T follicular helper cell (primary cell): ENCODE measurements at places on chromosomes 6 and 20.

GRCh38 chr20:47691625-47692024 is 93.7 kb downstream of the SULF2 start:
- DNase-seq, result no peak

GRCh38 chr6:158991017-158991723 is 8.8 kb downstream of the RSPH3 start:
- no peak for DNase-seq

GRCh38 chr20:25563876-25564275 is 21.5 kb downstream of the NINL start:
- no peak for DNase-seq

- DNase-seq, result peak; percentile 37
Observed at GRCh38 chr6:5174244-5174643, 86.5 kb downstream of the LYRM4 start.

DNA sequence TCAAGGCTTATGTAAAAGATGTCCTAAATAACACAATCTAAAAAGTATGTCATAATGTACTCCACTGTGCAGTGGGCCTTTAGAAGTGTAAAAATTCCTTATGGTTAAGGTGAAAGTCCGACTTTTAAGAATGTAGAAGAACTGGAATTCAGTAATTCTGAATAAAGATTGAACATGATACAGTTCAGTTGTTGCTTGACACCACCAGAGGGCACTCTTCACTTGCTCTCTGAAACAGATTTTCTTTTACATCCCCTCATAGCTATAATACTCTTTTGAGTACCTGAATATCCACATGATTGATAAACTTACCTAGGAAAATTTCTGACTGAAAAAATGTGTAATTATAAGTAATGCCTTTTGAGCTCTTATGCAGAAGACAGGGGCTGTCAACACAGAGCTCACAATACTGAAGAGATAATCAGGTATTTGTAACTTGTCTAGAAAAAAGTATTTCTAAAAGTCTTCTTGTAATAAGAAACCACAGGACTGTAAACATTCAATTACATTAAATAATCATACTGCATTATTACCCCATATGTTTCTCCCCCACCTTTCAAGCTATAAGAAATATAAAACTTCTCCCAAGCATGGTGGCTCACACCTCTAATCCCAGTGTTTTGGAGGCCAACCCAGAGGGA is 92.1 kb downstream of the POPDC3 start:
- DNase-seq, result no peak

DNA sequence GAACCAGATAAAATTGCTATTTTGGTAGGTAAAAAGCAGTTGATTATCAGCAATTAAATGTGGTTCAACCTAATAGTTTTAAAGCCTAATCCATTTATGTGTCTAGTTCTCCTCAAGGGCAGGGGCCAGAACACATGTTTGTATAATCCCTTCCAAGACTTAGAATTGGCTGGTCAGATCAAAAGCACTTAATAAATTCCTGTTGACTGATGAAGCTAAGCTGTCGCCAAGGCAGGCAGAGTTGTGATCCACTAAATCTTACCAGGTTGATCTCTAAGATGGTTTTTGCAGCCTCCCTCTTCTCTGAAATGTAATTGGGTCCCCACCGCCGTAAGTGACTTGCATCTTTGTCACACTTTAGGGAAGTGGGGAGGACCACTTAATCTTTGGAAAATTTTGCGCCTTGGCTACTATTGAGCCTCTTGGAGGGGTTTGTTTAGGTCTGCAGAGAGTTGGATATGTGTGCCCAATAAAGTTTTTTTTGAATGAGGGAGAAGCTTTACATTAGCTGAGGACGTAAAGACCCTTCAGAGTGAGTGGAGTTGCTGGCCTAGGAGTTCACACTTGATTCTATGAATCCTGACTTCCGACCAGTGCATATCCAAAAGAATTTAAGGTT is 65.9 kb downstream of the PHF20 start:
- no peak for DNase-seq

DNA sequence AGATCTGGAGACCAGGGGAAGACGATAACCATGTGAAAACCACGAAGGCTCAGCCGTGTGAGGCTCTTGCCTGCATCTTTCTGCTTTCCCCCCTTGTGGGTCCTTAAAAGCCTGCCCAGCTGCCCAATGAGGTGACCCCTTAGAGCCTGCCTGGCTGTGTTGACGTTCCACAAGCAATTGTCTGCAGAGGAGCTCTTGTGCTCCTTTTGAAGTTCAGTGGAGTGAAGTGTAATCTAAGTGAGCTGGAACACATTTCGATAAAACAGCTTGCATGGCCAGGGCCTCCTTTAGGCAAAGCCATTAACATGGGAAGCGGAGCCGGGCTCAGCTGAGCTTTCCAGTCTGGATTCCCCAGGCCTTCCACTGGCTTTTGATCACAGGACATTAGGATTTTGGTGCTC is 27.3 kb upstream of the TCP11 start:
- no peak for DNase-seq

DNA sequence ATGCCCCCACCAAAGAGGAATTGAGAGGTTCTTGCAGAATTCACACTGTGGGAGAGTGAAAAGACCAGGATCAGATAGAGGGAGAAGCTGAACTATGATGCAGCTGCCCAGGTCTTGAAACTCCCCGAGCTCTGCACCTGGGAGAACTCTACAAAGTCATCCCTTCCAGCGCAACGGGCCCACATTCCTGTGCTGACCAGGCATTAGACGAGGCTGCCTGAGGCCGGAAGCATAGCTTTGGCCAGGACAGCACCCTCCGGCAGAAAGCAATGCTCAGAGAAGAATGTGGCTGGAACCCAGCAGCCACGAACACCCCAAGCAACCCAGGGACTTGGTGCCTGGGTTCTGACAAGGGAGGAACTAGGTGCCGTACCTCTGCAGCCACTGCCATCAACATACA is 281.5 kb upstream of the CDH4 start:
- DNase-seq, result no peak

DNA sequence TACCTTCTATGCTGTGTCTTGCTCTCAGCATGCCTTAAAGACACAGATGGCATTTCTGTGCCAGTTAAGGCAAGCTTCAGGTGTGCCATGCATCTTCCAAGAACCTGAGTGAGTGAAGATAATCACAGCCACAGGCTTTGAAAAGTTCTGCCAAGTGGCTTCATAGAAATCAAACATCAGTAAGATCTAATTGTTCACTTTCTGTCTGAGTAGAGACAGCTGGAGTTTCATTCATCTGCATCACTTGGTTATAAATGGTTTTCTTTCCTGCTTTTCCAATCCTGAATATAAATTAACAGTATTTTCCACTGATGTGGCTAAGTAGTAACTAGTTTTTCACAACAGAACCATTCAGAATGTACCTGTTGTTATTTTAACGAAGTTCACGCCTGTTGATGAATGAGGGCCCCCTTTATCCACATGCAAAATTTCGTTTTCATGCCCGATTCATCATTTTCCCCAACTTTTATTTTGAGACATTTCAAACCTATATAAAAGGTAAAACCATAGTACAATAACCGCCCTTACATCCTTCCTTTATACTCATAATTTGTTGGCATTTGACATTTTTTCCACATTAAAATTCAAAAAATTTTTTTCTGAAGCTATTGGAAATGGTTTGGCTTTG is 38.6 kb upstream of the KCNG1 start:
- DNase-seq, result no peak

GRCh38 chr20:24382331-24382730 is 87.1 kb upstream of the SYNDIG1 start:
- no peak for DNase-seq

DNA sequence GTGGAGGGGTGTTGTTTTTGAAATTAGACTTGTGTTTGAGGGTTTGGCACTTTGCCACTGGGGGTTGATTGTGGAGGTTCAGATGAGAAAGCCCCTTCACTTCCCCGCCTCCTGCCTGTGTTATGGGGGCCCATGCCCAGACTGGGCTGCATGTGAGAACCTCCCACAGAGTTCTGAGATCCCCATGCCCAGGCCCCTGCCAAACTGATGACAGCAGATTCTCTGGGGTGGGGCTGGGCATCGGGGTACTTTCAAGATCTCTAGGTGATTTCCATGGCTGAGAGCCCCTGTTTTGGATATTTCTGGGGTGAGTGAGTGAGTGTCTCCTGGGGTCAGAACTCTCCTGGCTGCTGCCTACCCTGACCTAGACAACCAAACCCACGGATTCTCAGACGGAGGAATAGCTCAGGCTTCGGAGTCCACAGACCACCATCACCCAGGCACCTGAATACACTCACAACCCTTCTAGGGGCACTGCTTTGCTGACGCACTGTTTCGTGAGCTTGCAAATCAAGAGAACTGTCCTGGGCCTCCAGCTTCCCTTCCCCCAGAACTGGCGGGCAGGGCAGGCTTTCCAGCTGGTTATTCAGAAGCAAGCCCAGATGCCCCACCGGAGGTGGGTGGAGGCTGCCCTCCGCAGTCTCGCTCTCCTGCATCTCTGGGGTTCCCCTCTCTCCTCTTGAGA is 6.3 kb downstream of the BCAS1 start:
- no peak for DNase-seq

DNA sequence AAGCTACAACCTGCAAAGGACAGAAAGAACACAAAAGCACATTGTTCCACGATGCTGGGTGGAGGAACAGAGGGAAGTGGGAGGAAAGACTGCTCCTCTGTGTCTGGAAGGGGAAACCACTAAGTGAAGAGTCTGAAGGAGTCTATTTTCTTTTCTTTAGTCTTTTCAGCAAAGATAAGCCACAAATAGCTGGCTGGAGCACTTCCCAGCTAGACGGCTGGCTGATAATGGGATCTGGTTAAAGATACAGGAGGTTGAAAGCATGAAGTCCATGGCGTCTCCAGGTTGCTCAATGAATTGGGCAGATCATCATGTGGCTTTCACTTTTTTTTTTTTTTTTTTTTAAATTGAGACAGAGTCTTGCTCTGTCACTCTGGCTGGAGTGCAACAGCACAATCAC is 154.0 kb upstream of the KCNG1 start:
- DNase-seq, result no peak

GRCh38 chr6:70860045-70860444 is 96.8 kb downstream of the B3GAT2 start:
- no peak for DNase-seq

- DNase-seq, result no peak
Observed at GRCh38 chr6:35476004-35476403, 7.8 kb downstream of the RPL10A start.

DNA sequence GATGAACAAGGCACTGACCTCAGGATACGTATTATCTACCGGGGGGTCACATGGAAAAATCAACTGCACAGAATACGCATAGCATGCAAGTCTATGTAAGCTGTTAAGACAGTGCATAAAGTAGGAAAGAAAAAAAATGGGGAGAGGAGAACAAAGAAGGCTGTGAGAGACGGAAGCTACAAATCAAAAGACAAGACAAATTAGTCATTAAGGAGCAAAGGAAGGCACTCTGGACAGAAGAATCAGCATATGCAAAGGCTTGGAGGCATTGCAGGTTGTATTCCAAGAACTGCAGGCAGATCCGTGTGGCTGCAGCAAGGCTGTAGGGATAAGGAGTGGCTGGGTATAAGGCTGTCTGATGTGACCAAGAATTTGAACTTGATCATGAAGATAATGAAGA is 89.0 kb downstream of the NRSN1 start:
- no peak for DNase-seq

DNA sequence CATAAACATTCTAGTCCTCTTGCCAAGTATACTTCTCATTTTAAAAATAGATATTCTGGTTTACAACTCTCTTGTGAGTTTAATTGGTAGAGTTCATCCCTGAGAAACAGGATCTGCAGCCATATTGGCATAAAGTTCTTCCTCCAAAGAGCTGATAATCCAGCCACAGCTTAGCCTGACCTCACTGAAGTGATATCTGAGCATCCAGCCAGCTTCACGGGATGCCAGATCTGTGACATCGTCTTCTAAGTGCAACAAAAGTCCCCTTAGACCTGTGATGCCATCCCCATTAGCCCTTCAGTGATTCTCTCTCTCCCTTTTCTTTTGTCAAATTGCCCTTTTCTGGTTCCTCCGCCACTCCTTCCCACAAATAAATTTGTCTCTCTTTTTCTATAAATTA is 180.6 kb upstream of the STXBP5 start:
- DNase-seq, result no peak

DNA sequence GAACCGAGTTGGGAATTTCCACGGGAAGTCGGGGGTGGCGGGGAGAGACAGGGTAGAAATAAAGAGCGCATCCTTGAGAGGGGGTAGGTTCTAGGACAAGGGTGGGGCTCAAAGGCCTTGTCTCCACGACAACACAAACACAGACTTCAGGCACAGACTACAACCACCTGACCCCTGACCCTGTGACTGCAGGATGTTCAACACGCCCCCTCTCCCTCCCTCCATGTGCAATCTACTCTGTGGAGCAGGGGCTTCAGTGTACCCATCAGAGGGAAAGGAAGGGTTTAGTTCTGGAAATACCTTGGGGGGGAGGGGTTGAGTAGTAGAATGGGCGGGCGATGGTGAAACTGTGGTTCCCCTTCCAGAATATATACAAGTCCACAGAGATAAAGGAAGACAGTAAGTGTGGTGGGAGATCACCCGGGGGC is 651 bp upstream of the TAPBP start:
- DNase-seq, result peak; percentile 70

DNA sequence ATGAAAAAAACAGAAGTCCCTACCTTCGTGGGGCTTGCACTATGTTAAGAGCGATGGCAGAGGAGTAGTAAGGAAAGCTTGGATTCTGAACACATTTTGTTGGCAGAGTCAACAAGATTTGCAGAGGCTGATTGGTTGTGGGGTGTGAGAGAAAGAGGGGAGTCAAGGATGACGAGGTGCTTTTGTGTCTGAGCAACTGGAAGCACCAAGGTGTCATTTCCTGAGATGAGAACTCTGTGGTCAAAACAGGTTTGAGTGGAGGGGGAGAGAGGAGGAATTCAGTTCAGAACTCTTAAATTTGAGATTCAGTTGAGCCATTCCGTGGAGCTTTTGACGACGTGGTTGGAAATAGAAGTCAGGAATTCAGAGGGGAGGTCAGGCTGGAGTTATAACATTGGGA is 3.5 kb downstream of the OCSTAMP start:
- no peak for DNase-seq

DNA sequence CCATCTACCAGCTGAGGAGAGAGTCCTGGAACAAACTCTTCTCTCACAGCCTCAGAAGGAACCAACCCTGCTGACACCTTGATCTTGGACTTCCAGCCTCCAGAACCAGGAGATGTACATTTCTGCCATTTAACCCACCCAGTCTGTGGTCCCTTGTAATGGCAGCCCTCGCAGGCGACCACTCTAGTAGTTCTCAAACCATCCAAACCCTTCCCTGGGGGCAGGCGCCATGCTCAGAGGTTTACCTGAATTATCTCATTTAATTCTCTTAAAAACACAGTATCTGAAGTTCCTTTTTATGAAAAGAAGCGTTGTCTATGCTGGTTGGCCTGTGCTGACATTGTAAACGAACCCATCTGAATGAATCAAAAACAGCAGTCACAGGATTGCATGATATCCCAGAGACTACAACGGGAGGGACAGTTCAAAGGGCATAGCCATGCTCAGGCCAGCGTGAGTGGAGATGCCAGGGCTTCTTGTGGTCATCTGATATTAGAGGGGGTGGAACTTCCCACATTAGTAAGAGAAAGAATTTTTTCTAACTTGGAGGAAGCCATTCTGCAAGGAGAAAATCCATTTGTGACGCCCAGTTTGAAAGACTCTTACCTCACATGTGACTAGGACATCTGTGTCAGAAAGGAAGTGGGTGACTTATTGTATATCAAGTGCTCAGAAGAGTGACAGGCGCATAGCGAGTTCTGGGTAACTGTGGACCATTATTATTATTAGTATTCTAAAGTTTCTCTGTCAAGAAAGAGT is 17.2 kb upstream of the TAGAP start:
- no peak for DNase-seq
